Psoas muscle (tissue), 8 donors: ENCODE measurements at places on chromosomes 2 and 18. TPM values are rescaled to one million over a fixed set of nuclear protein-coding genes. Genes with fewer than 3 reads are reported as not detected.
A peak's percentile ranks its signal among the peaks of the same experiment; 100 is the strongest.

UGT1A10 gene
- total RNA-seq = not detected

FAM117B gene
- total RNA-seq = 0.75 TPM

ANKRD44 gene
- 1.7 TPM for total RNA-seq

ANKMY1 gene
- 4.3 TPM for total RNA-seq

GPBAR1 gene
- 0.25 TPM for total RNA-seq

GRCh38 chr2:98822301-98823164 is 91.6 kb upstream of the MGAT4A start:
- no peaks in the 10 kb centered on the region for H3K4me1 ChIP-seq
- no peaks in the 10 kb centered on the region for H3K27me3 ChIP-seq
- H3K4me3 ChIP-seq = peak overlapping the region; percentile 63

DNA sequence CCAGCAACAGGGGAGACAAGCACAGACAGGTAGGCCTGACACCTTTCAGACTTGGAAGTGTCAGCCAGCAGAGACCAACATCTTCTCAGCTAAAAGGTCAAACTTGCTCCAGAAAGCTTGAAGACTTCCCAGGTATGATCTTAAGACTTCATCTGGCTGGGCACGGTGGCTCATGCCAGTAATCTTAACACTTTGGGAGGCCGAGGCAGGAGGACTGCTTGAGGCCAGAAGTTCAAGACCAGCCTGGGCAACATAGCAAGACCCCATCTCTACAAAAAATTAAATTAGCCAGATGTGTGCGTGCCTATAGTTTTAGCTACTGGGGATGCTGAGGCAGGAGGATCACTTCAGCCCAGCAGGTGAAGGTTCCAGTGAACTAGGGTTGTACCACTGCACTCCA is 39.0 kb upstream of the SPRED2 start:
- no peak for DNase-seq
- no peaks in the 10 kb centered on the region for H3K4me1 ChIP-seq
- no peaks in the 10 kb centered on the region for H3K36me3 ChIP-seq
- H3K4me3 ChIP-seq = no peak overlapping the region

- no peaks in the 10 kb centered on the region for H3K4me1 ChIP-seq
- no peak overlapping the region for H3K4me3 ChIP-seq
- no peaks in the 10 kb centered on the region for H3K27me3 ChIP-seq
- H3K27ac ChIP-seq = no peak overlapping the region
- no peaks in the 10 kb centered on the region for H3K36me3 ChIP-seq
- no peak for DNase-seq
These were observed 819.1 kb upstream of the FSHR start for GRCh38 chr2:49973436-49973835.

- no peak overlapping the region for H3K27ac ChIP-seq
- no peaks in the 10 kb centered on the region for H3K36me3 ChIP-seq
These were observed 304.3 kb downstream of the CDCA7 start for GRCh38 chr2:173658946-173659371.

- H3K4me3 ChIP-seq = no peak overlapping the region
- DNase-seq = no peak
- no peaks in the 10 kb centered on the region for H3K27me3 ChIP-seq
These were observed 188.8 kb downstream of the ACKR3 start for GRCh38 chr2:236758406-236758805.

DNA sequence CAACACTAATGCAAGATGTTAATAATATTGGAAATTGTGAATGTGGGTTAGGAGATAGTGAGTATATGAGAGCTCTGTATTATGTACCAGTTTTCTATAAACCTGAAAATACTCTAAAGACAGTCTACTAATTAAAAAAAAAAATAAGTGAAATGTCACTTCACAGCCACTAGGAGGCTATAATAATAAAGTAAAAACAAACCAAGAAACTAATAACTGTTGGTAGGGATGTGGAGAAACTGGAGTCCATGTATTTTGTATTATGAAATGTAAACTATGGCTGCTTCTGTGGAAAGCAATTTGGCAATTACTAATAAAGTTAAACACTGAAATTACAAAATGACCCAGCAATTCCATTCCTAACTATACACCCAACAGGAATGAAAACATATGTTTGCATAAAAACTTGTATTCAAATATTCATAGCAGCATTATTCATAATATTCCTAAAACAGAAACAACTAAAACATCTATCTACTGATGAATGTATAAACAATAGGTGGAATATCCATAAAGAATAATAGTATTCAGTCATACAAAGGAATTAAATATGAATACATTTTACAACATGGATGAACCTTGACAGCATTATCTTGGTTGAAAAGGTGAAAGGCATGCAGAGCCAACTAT is 36.2 kb downstream of the CCDC178 start:
- H3K4me1 ChIP-seq = no peaks in the 10 kb centered on the region
- no peak overlapping the region for H3K27ac ChIP-seq
- DNase-seq = no peak
- H3K27me3 ChIP-seq = no peaks in the 10 kb centered on the region
- no peak overlapping the region for H3K4me3 ChIP-seq
- H3K36me3 ChIP-seq = no peaks in the 10 kb centered on the region

DNA sequence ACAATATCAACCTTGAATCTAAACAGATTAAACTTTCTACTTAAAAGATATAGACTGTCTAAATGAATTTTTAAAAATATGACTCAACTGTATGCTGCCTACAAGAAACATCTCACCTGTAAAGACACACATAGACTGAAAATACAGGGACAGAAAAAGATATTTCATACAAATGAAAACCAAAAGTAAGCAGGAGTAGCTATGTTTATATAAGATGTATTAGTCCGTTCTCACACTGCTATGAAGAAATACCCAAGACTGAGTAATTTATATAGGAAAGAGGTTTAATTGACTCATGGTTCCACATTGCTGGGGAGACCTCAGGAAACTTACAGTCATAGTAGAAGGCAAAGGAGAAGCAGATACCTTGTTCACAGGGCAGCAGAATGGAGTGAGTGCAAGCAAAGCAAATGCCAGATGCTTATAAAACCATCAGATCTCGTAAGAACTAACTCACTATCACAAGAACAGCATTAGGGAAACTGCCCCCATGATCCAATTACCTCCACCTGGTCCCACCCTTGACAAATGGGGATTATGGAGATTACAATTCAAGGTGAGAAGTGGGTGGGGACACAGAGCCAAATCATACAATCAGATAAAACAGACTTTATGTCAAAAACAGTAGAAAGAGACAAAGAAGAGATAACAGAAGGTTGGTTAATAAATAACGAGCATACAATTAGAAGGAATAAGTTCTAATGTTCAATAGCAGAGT is 214.4 kb upstream of the SLC39A10 start:
- H3K36me3 ChIP-seq = no peaks in the 10 kb centered on the region
- no peaks in the 10 kb centered on the region for H3K27me3 ChIP-seq
- DNase-seq = no peak

DNA sequence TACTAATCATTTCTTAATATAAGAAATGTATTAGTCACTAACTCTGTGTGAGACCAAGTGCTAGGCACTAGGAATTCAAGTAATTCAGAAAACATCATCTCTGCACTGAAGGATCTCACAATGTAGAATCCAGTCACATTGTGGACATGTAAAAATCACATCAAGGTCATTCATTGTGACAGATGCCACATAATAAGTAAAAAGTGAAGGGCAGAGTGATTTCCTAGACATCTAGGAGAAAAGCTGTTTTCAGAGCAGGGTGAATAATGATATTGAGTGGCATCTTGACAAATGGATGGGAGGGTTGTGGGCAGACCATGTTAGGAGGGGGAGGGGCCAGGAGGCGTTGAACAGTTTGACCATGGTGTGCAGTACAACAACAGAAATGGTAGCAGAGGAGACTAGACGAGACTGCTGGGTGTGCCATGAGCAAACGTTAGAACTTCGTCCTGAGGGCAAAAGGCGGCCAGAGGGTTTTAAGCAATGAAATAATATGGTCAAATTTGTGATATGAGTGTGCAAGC is 93.8 kb downstream of the DTNA start:
- H3K27ac ChIP-seq = no peak overlapping the region
- H3K4me1 ChIP-seq = peaks cover 30% of the 10 kb centered on the region
- H3K4me3 ChIP-seq = no peak overlapping the region
- no peaks in the 10 kb centered on the region for H3K36me3 ChIP-seq
- no peak for DNase-seq

GRCh38 chr18:8586941-8587340 is 22.3 kb upstream of the RAB12 start:
- H3K27ac ChIP-seq = no peak overlapping the region
- H3K4me1 ChIP-seq = no peaks in the 10 kb centered on the region

DNA sequence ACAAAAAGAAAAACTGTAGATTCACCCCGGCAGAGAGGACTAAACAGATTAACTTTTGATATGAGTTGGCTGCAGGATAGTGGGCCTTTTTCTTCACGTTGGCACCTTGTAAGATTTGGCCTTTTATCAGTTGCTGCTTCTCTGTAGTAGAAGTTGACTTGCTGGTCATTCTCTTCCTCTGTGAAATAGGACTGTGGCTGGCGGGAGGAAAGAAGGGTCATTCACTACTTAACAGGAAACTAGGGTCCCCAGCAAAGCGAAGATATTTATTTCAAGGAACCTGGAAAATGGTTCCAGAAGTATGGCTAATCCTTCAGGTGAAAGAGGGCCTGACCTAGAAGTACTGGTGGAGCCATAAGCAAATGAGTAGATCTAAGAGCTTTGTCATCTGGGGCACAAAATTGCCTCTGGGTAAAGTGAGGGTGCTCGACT is 383 bp upstream of the ATP5MC3 start:
- H3K36me3 ChIP-seq = peaks cover 33% of the 10 kb centered on the region
- peaks cover 21% of the 10 kb centered on the region for H3K4me1 ChIP-seq
- H3K27me3 ChIP-seq = no peaks in the 10 kb centered on the region
- DNase-seq = no peak
- H3K27ac ChIP-seq = peak overlapping the region; percentile 87
- peak overlapping the region; percentile 96 for H3K4me3 ChIP-seq

DNA sequence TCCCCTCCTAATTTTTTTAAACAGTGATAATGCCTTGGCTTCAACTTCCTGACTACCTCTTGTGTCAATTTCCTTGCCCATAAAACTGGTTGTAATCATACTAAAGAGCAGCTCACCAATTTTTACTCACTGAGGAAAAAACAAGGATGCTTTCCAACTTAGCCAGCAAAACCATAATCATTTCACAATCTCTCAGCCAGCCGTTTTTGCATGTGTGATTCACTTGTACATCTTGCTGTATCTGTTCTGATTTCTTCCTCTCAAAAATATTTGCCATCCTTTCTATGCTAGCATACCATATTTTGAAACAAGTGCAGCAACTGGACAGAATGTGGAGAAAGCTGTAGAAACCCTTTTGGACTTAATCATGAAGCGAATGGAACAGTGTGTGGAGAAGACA is 60.7 kb downstream of the RAB27B start:
- H3K27ac ChIP-seq = no peak overlapping the region
- no peaks in the 10 kb centered on the region for H3K36me3 ChIP-seq
- no peaks in the 10 kb centered on the region for H3K4me1 ChIP-seq
- no peak for DNase-seq
- H3K4me3 ChIP-seq = no peak overlapping the region
